ENCODE measurements at places on chromosomes 3 and 15. TPM values are rescaled to one million over a fixed set of nuclear protein-coding genes. Genes with fewer than 3 reads are reported as not detected.

Gene ARL14
- not detected for total RNA-seq

Gene UROC1
- total RNA-seq: not detected

Gene TMEM39A
- 45.9 TPM for total RNA-seq

Gene PLS1
- not detected for total RNA-seq

Gene IL17RD
- 18.8 TPM for total RNA-seq

Gene ITIH1
- total RNA-seq: under 0.01 TPM

Gene RASGRP1
- total RNA-seq: 0.52 TPM

Gene BAHD1
- 9.4 TPM for total RNA-seq

Gene FBXW12
- total RNA-seq: 0.52 TPM

Gene TMC3
- total RNA-seq: not detected

Gene GRAMD2A
- 2.1 TPM for total RNA-seq

Gene MCTP2
- 2.1 TPM for total RNA-seq

Gene CCDC9B
- total RNA-seq: 2.1 TPM

Gene TGM5
- total RNA-seq: not detected

Gene IL17RE
- total RNA-seq: not detected

Gene ISLR
- total RNA-seq: 85.6 TPM

Gene GOLGA6L4
- total RNA-seq: 0.52 TPM

Gene ZBED2
- not detected for total RNA-seq

Gene CLRN1
- total RNA-seq: not detected

Gene ENTPD3
- 1.6 TPM for total RNA-seq

Gene XCR1
- total RNA-seq: not detected

Gene NANOGP8
- not detected for total RNA-seq

Gene GRAMD1C
- total RNA-seq: 1.6 TPM

Gene DNASE1L3
- total RNA-seq: 1.0 TPM

Gene FANCD2OS
- not detected for total RNA-seq

Gene SNX22
- 1.0 TPM for total RNA-seq

Gene SNX4
- total RNA-seq: 24.0 TPM

Gene ATP6V1A
- total RNA-seq: 37.6 TPM

Gene LRRC31
- not detected for total RNA-seq

Gene PARP15
- total RNA-seq: 2.6 TPM

Gene RTP3
- under 0.01 TPM for total RNA-seq

Gene ISL2
- not detected for total RNA-seq

Gene TBC1D21
- total RNA-seq: not detected

Gene UPK1B
- total RNA-seq: not detected

Gene ZBBX
- total RNA-seq: not detected

Gene LMOD3
- 31.8 TPM for total RNA-seq

Gene CD80
- total RNA-seq: 1.0 TPM

Gene BLM
- total RNA-seq: 2.1 TPM

Gene RBPMS2
- under 0.01 TPM for total RNA-seq

Gene CDHR4
- not detected for total RNA-seq

Gene KIAA1143
- 12.0 TPM for total RNA-seq

Gene DUOXA1
- total RNA-seq: not detected

Gene AQR
- 19.8 TPM for total RNA-seq

Gene CLDN18
- under 0.01 TPM for total RNA-seq

Gene LSM3
- total RNA-seq: 14.6 TPM

Gene MAPKBP1
- total RNA-seq: 10.4 TPM

Gene ERICH6
- total RNA-seq: not detected

Gene EEF1AKMT4
- total RNA-seq: 2.1 TPM

Gene EDEM1
- 5.7 TPM for total RNA-seq

Gene TRIM59
- 6.3 TPM for total RNA-seq

Gene BOC
- total RNA-seq: 28.7 TPM

Gene LRTM1
- 106 TPM for total RNA-seq

Gene SAMMSON
- under 0.01 TPM for total RNA-seq

Gene PLIN1
- total RNA-seq: 39.7 TPM

Gene SLC9A9
- 20.4 TPM for total RNA-seq

Gene CHRFAM7A
- 2.1 TPM for total RNA-seq

Gene ACTRT3
- total RNA-seq: 1.6 TPM

Gene SSUH2
- 0.52 TPM for total RNA-seq

Data from skeletal muscle tissue (tissue), 5 donors.